ENCODE measurements at places on chromosomes 4 and X. TPM values are rescaled to one million over a fixed set of nuclear protein-coding genes. Genes with fewer than 3 reads are reported as not detected.

- H3K4me1 ChIP-seq: peaks cover 3% of the 10 kb centered on the region
- H3K4me3 ChIP-seq: no peak overlapping the region
- H3K27me3 ChIP-seq: no peaks in the 10 kb centered on the region
- peaks cover 2% of the 10 kb centered on the region for H3K36me3 ChIP-seq
These were observed 11.1 kb downstream of the SLC25A43 start for GRCh38 chrX:119410027-119410819.

POU4F2 gene
- total RNA-seq: 2.5 TPM

DNA sequence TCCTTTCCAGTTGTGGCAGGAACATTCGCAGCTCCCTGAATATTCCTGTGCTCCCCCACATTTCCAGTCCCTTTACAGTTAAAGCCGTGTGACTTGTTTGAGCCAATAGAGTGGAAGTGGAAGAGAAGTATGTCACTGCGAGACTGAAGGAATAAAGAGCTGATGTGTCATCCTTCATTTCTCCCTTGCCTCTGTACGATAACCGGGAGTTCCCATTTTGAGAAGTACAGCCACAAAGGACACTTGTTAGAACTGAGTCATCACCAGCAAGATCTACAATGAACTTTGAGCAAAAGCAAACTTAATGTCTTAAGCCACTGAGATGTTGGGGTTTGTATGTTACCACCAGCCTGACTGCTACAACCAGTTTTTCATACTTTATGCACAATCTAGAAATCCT is 92.3 kb downstream of the SPRY1 start:
- no peak overlapping the region for H3K27ac ChIP-seq
- no peak overlapping the region for H3K4me3 ChIP-seq
- DNase-seq: no peak
- H3K4me1 ChIP-seq: no peaks in the 10 kb centered on the region
- H3K36me3 ChIP-seq: no peaks in the 10 kb centered on the region

AMOT gene
- 23.9 TPM for total RNA-seq

GRCh38 chrX:1394731-1395501 is 3.0 kb upstream of the SLC25A6 start:
- H3K4me3 ChIP-seq: no peak overlapping the region
- no peak for DNase-seq
- no peak overlapping the region for H3K27ac ChIP-seq

F9 gene
- not detected for total RNA-seq

DNA sequence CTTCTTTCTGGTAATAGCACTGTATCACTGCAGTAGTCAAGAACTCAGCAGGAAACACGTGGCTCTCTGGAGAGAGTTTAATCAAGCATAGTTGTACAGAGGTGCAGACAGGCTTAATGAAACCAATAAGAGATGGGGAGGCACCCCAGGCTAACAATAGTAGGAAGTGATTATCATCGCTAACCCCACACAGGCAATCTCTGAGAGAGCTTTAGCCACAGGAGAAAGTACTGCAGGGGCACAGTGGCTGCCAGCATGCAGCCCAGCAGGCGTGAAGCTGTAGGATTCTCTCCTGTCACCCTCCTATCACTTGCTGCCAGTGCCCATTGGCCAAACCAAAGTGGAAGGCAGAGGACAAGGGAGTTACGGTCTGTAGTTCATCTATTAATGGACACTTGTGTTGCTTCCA is 450.0 kb upstream of the RASGEF1B start:
- no peak overlapping the region for H3K4me3 ChIP-seq
- H3K4me1 ChIP-seq: peaks cover 6% of the 10 kb centered on the region
- H3K27ac ChIP-seq: no peak overlapping the region
- no peaks in the 10 kb centered on the region for H3K36me3 ChIP-seq

- H3K27me3 ChIP-seq: no peaks in the 10 kb centered on the region
- H3K4me1 ChIP-seq: no peaks in the 10 kb centered on the region
- H3K4me3 ChIP-seq: no peak overlapping the region
These were observed 59.7 kb downstream of the SMAD1 start for GRCh38 chr4:145541346-145541745.

- H3K4me1 ChIP-seq: no peaks in the 10 kb centered on the region
- H3K36me3 ChIP-seq: no peaks in the 10 kb centered on the region
- DNase-seq: peak; percentile 83
- no peak overlapping the region for H3K27ac ChIP-seq
- H3K27me3 ChIP-seq: no peaks in the 10 kb centered on the region
These were observed 331.5 kb upstream of the EMCN start for GRCh38 chr4:100849319-100849718.
